ENCODE measurements at places on chromosomes 13 and 19. TPM values are rescaled to one million over a fixed set of nuclear protein-coding genes. Genes with fewer than 3 reads are reported as not detected.

Gene MYO1F
- 5.3 TPM for total RNA-seq

Gene ZNF837
- total RNA-seq, result 2.8 TPM

Gene BABAM1
- total RNA-seq, result 58.1 TPM

Gene NPAS1
- not detected for total RNA-seq

Gene CD79A
- 0.29 TPM for total RNA-seq

Gene PRR19
- total RNA-seq, result not detected

Gene GSK3A
- total RNA-seq, result 3.5 TPM

Gene KLK8
- total RNA-seq, result not detected

Gene ZIC2
- total RNA-seq, result not detected

Gene ELANE
- not detected for total RNA-seq

Gene PIBF1
- total RNA-seq, result 54.6 TPM

Gene CGB5
- not detected for total RNA-seq

Gene C3
- total RNA-seq, result 225 TPM

Gene FXYD1
- 18.1 TPM for total RNA-seq
